ENCODE measurements at places on chromosomes 1 and 21. TPM values are rescaled to one million over a fixed set of nuclear protein-coding genes. Genes with fewer than 3 reads are reported as not detected.

SIM2 gene
- not detected for total RNA-seq

DNA sequence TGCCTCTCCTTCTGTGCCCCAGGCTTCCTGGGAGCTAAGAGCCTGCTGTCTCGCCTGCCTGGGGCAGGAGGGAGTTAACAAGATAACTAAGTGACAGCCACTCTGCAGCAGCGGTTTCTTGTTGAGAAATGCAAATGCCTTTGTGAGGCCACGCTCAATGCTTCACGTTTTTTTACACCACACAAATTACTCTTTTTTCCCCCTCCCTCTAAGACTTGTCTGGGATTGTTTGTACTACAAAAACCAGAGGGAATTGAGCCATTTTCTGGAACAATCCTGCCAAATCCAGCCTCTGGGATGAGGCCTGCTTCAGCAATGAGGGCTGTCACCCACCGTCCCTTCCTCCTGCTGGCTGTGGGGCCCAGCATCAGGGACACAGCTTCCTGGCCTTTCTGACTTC is 119.6 kb downstream of the ACTL8 start:
- H3K27me3 ChIP-seq: peaks cover 2% of the 10 kb centered on the region
- H3K27ac ChIP-seq: peak overlapping the region; percentile 98
- peak; percentile 94 for DNase-seq

- H3K27ac ChIP-seq: no peak overlapping the region
- H3K27me3 ChIP-seq: no peaks in the 10 kb centered on the region
- H3K36me3 ChIP-seq: no peaks in the 10 kb centered on the region
- no peak for DNase-seq
- no peaks in the 10 kb centered on the region for H3K4me1 ChIP-seq
Observed at GRCh38 chr1:43878854-43879253, 54.7 kb upstream of the ARTN start.

CIART gene
- total RNA-seq: 7.7 TPM

- no peak for DNase-seq
- no peaks in the 10 kb centered on the region for H3K36me3 ChIP-seq
- H3K4me1 ChIP-seq: no peaks in the 10 kb centered on the region
- no peak overlapping the region for H3K27ac ChIP-seq
Observed at GRCh38 chr21:38392661-38393060, 105.6 kb downstream of the ERG start.

NEK2 gene
- 28.6 TPM for total RNA-seq

ATAD3A gene
- 57.9 TPM for total RNA-seq

MIS18A gene
- total RNA-seq: 7.5 TPM

LUZP1 gene
- total RNA-seq: 48.8 TPM

DNA sequence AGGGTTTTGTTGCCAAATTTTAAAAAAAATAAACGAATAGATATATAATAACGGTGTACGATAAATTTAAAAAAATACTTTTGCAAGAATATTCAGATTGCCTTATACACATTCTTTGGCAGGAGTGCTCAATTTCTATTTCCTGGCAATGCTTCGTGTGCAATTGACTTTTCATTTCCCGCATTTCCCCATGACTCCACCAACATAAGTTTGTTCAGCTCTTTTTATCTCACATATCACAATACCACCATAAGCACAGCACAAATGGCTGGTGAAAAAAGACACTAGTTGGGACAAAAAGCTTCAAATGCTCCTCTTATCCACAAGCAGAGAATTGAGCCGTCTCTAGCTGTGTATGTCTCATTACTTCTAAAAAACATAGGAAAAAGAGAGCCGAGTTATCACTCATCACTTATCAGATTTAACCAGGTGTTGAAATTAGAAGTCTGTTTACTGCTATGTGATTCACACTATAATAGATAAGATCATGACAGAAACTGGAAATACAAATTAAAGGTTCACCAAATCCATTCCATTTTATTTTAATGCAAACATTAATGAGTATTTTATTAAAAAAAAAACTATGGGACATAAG is 28.9 kb upstream of the RGS1 start:
- no peak overlapping the region for H3K27ac ChIP-seq
- peaks cover 57% of the 10 kb centered on the region for H3K4me1 ChIP-seq
- peaks cover 3% of the 10 kb centered on the region for H3K27me3 ChIP-seq

- DNase-seq: no peak
- H3K4me3 ChIP-seq: no peak overlapping the region
- no peak overlapping the region for H3K27ac ChIP-seq
- H3K36me3 ChIP-seq: peaks cover 14% of the 10 kb centered on the region
Observed at GRCh38 chr1:34790985-34791384, 1.8 kb upstream of the GJA4 start.

- H3K4me1 ChIP-seq: peaks cover 37% of the 10 kb centered on the region
- H3K36me3 ChIP-seq: no peaks in the 10 kb centered on the region
- H3K27me3 ChIP-seq: no peaks in the 10 kb centered on the region
- H3K27ac ChIP-seq: no peak overlapping the region
Observed at GRCh38 chr21:16071761-16072160, 342.0 kb downstream of the USP25 start.

DNA sequence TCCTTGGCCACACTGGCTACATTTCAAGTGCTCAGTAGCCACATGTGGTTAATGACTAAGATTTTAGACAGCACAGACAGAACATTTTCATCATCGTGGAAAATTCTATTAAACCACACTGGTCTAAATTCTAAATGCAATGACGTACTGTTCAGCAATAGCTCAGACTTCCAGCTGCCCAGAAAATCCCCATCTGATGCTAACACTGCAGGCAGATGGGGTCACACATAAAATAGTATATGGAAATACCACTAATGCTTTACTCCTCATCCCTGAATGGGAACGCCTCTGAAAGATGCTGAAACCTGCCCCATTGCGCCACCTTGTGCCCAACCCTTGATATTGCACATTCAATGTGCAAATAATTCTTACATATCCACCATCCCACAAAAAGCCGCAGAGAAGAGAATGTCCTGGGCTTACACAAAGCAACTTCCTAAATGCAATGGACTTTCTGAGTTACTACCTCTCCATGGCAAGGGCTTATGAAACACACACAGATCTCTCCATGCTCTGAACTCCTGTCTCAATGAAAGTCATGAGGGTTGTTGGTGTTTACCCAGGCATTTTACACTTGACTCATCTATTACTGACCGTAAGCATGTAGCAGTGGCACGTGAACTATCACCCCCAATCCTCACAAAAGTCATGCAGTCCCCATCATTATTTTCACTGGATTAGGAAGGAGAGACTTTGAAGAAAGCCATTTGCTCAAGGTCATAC is 20.3 kb upstream of the SLC5A9 start:
- H3K4me3 ChIP-seq: no peak overlapping the region
- H3K27me3 ChIP-seq: peaks cover 10% of the 10 kb centered on the region
- no peaks in the 10 kb centered on the region for H3K36me3 ChIP-seq
- H3K4me1 ChIP-seq: peaks cover 7% of the 10 kb centered on the region
- DNase-seq: peak; percentile 43

GRCh38 chr1:97783751-97784150 is 137.1 kb downstream of the DPYD start:
- H3K27me3 ChIP-seq: 0 out of 2 replicates have a peak, but pooled peaks cover 2% of the 10 kb centered on the region
- DNase-seq: no peak
- no peak overlapping the region for H3K27ac ChIP-seq

HYI gene
- 40.9 TPM for total RNA-seq

GFI1 gene
- total RNA-seq: not detected

DNA sequence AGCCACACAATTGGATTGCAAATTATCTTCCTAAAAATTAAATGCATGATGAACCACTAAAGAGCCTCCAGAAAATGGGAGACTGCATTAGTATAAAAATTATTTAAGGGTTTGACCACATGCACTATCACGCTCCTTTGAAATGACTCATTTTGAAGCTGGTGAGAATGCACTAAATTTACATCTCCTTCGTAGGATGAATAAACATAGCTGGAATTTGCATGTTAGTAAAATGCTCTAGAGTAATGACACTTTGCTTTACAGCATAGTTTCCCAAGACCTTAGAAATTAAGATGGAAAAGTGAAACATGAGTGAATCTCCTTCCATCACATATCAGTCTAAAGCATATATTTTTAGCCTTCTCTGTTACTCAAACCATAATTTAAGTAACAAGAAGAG is 2.4 kb downstream of the PLPPR4 start:
- DNase-seq: peak; percentile 84
- H3K4me1 ChIP-seq: peaks cover 50% of the 10 kb centered on the region
- H3K4me3 ChIP-seq: peak overlapping the region; percentile 47
- H3K27ac ChIP-seq: peak overlapping the region; percentile 89
- H3K36me3 ChIP-seq: no peaks in the 10 kb centered on the region

- no peaks in the 10 kb centered on the region for H3K27me3 ChIP-seq
- no peak overlapping the region for H3K27ac ChIP-seq
- no peak overlapping the region for H3K4me3 ChIP-seq
- H3K36me3 ChIP-seq: no peaks in the 10 kb centered on the region
- no peaks in the 10 kb centered on the region for H3K4me1 ChIP-seq
Observed at GRCh38 chr1:57736940-57737339, 313.1 kb upstream of the DAB1 start.

DNA sequence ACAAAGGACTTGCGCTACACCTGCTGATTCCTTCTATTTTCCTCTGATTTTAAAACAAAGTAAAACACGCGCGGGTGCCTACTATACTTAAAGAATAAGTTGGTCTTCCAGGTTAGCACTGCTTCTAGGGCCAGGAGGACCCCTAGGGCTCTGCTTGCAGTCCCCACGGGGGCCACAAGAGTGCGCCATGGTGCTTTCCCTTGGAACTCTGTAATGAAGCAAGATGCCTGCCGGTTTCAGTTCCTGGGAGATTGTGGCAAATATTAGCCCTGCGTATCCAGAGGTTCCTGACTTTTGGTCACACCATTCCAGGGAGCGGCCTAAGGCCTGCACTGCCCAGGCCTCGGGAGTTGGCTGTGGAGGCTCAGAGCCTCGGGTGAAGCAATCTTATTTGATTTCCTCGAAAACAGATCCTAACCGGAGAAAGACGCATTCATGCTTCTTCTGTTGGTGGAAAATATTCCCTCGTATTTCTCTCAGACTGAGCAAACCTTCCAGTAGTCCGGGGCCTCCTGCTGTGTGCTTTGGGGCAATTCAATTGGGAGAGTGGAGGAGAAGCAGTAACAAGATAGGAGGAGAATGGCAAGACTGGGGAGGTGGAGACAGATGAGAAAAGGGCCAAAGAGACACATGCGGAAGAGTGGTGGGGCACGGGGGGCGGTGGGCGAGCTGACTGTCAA is 25.3 kb downstream of the ADAM30 start:
- H3K27me3 ChIP-seq: peaks cover 1% of the 10 kb centered on the region
- peaks cover 42% of the 10 kb centered on the region for H3K4me1 ChIP-seq
- H3K4me3 ChIP-seq: peak overlapping the region; percentile 45
- H3K27ac ChIP-seq: peak overlapping the region; percentile 38
- peak; percentile 59 for DNase-seq

COX20 gene
- total RNA-seq: 70.8 TPM
